ENCODE measurements at places on chromosomes 4 and X.

- H3K4me3 ChIP-seq = no peak overlapping the region
- H3K4me1 ChIP-seq = no peaks in the 10 kb centered on the region
- no peak overlapping the region for H3K27ac ChIP-seq
- H3K36me3 ChIP-seq = peaks cover 54% of the 10 kb centered on the region
- H3K27me3 ChIP-seq = no peaks in the 10 kb centered on the region
Observed at GRCh38 chrX:340121-340520, 21.5 kb upstream of the GTPBP6 start.

DNA sequence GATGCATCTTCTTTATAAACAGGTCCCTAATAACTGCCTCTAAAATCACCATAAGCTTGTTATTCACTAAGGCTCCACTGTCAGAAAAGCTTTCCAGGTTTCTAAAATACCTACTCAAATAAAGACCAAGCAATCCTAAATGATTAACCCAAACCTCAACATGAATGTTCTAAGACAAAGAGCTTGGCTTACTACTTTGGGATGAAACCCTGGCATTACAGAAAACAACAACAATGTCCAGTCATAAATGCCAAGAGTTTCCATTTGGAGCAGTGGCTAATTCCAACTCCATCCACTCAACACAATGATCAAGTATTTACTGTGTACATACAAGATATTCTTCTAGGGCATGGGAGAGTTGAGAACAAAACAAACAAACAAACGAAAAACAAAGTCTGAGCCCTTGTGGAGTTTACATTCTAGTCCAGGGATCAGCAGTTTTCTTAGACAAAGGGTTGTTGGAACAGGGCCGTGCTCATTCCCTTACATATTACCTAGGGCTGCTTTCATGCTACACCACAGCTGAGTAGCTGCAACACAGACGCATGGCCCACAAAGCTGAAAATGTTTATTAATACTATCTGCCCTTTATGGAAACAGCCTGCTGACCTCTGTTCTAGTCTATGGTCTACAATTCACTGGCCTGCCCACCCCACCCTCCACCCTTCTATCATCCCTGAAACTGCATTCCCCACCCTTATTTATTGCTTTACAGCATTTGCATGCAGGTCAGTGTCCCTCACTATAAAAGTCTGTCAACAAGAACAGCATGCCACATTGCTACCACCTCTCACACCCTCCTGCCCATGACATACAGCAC, 23.7 kb downstream of the ABCG2 start:
- H3K36me3 ChIP-seq = no peaks in the 10 kb centered on the region
- no peaks in the 10 kb centered on the region for H3K27me3 ChIP-seq
- H3K4me3 ChIP-seq = no peak overlapping the region
- no peak overlapping the region for H3K27ac ChIP-seq
- no peak for DNase-seq
- peaks cover 6% of the 10 kb centered on the region for H3K4me1 ChIP-seq

GRCh38 chr4:8267077-8267476, 2.5 kb upstream of the HTRA3 start:
- DNase-seq = peak; percentile 68
- peaks cover 33% of the 10 kb centered on the region for H3K4me1 ChIP-seq
- H3K36me3 ChIP-seq = no peaks in the 10 kb centered on the region
- peak overlapping the region; percentile 69 for H3K27ac ChIP-seq
- no peak overlapping the region for H3K4me3 ChIP-seq

DNA sequence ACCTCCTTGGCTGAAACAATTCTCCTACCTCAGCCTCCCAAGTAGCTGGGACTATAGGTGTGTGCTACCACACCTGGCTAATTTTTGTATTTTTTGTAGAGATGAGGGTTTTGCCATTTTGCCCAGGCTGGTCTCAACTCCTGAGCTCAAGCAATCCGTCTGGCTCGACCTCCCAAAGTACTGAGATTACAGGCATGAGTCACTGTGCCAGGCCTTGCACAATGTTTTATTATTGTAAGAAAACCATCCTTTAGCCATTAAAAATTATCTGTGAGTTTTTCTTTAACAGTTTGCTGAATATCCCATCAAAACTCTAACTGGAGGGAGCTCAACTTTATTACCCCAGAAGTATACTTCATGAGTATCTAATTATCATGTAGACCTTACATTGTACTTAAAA, 900.3 kb downstream of the PCDH7 start:
- DNase-seq = no peak
- no peaks in the 10 kb centered on the region for H3K27me3 ChIP-seq
- H3K4me3 ChIP-seq = no peak overlapping the region
- peaks cover 10% of the 10 kb centered on the region for H3K4me1 ChIP-seq

GRCh38 chr4:32789026-32789608, 2068.9 kb downstream of the PCDH7 start:
- H3K4me1 ChIP-seq = peaks cover 5% of the 10 kb centered on the region
- no peaks in the 10 kb centered on the region for H3K27me3 ChIP-seq
- H3K36me3 ChIP-seq = no peaks in the 10 kb centered on the region

DNA sequence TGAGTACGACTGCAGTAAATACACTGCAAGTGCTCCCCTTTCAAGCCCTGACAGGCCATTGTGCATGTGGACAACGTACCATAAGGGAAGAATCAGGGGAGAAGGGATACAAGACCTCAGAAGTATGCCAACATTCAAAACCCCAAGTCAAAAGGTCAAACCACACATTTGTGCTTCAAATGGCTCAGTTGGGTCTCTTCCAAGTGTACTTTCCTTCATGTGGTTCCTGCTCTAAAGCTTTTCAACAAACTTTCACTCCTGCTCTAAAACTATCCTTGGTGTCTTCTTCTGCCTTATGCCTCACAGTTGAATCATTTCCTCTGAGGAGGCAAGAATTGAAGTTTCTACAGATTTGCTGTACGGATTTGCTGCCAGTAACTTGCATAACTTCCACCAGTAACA, 305.7 kb upstream of the SLIT2 start:
- H3K4me3 ChIP-seq = no peak overlapping the region
- no peaks in the 10 kb centered on the region for H3K27me3 ChIP-seq
- H3K4me1 ChIP-seq = no peaks in the 10 kb centered on the region
- H3K36me3 ChIP-seq = no peaks in the 10 kb centered on the region
- DNase-seq = no peak
- no peak overlapping the region for H3K27ac ChIP-seq

- peaks cover 11% of the 10 kb centered on the region for H3K27me3 ChIP-seq
- no peak for DNase-seq
- H3K27ac ChIP-seq = peak overlapping the region; percentile 69
- H3K36me3 ChIP-seq = no peaks in the 10 kb centered on the region
- peaks cover 68% of the 10 kb centered on the region for H3K4me1 ChIP-seq
Observed at GRCh38 chr4:118353534-118354030, 779 bp upstream of the PRSS12 start.

DNA sequence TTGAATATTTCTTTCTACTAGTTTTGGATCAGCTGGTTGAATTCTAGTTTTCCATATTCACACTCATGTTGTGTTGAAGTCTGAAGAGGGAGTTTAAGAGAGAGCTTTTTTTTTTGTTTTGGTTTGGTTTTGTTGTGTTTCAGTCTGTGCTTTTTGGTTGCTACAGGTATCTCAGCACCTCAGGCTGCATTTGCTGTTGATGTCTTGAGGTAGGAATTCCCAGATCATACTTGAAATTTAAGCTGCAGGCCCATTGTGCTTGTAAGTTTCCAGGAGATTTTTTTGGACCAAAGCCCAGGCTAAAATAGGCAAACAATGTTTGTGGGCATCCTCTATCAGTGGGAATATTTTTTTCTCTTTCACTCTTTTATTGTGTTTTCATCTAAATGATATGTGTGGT, 190.2 kb upstream of the AGA start:
- no peak for DNase-seq
- no peaks in the 10 kb centered on the region for H3K27me3 ChIP-seq
- no peaks in the 10 kb centered on the region for H3K4me1 ChIP-seq
- no peak overlapping the region for H3K4me3 ChIP-seq
- no peak overlapping the region for H3K27ac ChIP-seq
- H3K36me3 ChIP-seq = no peaks in the 10 kb centered on the region

DNA sequence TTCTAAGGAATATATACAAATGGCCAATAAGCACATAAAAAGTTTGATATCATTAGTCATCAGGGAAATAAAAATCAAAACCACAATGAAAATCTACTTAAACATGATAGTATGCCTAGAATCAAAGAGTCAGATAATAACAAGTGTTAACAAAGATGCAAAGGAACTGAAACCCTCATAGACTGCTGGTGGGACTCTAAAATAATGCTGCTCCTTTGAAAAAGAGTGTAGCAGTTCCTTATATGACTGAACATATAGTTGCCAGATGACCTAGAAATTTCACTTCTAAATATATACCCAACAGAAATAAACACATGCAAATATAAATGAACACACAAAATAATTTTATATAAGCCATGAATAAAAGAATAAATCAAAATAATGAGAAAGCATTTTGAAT, 205.1 kb upstream of the CTSO start:
- DNase-seq = no peak
- no peaks in the 10 kb centered on the region for H3K4me1 ChIP-seq
- no peak overlapping the region for H3K4me3 ChIP-seq
- no peaks in the 10 kb centered on the region for H3K36me3 ChIP-seq
- H3K27me3 ChIP-seq = no peaks in the 10 kb centered on the region

GRCh38 chr4:140046543-140046942, 107.4 kb downstream of the MAML3 start:
- H3K27me3 ChIP-seq = no peaks in the 10 kb centered on the region
- no peak for DNase-seq
- H3K36me3 ChIP-seq = no peaks in the 10 kb centered on the region

DNA sequence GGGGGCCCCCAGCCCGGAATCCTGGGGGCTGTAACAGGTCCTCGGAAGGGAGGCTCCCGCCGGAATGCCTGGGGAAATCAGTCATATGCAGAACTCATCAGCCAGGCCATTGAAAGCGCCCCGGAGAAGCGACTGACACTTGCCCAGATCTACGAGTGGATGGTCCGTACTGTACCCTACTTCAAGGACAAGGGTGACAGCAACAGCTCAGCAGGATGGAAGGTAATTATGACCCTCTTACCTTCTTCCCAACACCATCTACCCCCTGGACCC, 1.0 kb downstream of the FOXO4 start:
- no peak for DNase-seq
- no peaks in the 10 kb centered on the region for H3K36me3 ChIP-seq
- H3K4me1 ChIP-seq = peaks cover 29% of the 10 kb centered on the region
- peak overlapping the region; percentile 83 for H3K4me3 ChIP-seq

DNA sequence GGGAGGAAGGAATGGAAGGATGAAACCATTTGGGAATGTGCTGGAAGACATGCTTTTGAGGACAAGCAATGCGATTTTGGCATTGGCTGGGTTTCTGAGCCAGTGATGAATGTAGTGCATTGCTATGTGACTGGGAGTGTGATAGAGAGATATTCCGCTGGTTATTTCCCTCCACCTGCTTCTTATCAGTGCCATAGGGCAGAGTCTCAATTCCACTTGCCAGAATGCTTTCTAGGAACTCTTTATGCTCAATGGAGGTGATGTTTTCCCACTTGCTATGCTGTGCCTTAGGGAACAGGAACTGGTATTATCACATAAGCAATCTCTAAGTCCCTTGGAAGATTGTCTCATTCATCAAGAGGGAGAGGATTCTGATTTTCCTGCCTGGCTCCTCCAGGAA, 28.0 kb downstream of the TBL1X start:
- H3K36me3 ChIP-seq = peaks cover 6% of the 10 kb centered on the region
- H3K4me1 ChIP-seq = peaks cover 30% of the 10 kb centered on the region
- no peak overlapping the region for H3K27ac ChIP-seq
- DNase-seq = no peak

DNA sequence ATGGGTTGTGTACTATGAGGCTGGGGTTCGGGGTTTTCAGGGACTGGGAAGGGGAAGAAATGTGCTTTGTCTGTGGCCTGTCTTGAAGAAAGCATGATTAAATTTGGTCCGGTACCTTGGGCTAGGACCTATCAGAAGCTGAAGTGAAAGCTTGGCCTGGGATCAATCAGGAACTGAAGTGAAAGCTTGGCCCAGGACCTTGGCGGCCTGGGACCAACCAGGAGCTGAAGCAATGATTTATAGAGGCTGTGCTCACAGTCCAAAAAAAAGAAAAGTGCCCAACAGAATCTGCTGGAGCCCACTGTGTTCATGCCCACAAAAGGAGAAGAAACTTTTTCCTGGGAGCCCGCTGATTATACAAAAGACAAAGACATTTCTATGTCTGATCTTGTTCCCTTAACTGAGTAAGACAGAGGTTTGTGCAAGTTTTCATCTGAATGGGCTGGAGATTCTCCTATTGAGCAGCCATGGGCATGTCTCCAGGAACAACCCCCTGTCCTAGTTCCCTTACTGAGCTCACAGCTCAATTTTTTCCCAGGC, 1427.9 kb downstream of the FAM133A start:
- no peaks in the 10 kb centered on the region for H3K27me3 ChIP-seq
- H3K27ac ChIP-seq = no peak overlapping the region
- no peaks in the 10 kb centered on the region for H3K36me3 ChIP-seq
- no peaks in the 10 kb centered on the region for H3K4me1 ChIP-seq
- DNase-seq = no peak

DNA sequence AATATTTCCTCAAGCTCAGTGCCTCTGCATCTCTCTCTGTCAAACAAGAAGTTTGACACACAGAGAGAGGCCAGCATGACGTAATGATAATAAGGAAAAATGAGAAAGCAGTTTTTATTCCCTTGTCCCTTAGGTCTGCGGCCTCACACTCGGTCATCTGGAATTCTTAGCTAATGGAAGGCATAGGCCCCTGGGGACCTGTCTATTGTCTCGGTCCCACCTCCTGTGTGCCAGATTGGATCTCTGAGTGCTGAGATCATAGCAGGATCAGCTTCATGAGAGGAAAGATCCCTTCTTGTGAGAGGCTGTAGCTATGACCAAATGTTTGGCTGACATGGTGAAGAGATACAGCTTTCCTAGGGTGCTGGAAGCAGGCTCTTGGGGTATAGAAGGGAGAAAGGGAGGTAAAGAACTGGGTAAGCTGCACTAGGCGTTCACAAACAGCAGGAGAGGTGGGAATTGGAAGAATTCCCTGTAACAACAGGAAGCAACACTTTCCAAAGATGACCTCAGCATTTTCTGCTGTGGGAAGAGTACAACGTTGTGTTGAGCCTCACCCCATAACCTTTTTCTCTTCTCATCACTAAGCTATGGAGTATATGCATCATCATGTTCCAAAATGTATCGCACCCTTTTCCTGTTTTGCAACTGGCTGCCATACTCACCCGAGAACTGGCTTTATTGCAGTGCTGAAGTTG, 20.2 kb downstream of the TMEM31 start:
- H3K4me1 ChIP-seq = peaks cover 9% of the 10 kb centered on the region
- no peak overlapping the region for H3K4me3 ChIP-seq
- DNase-seq = no peak
- H3K27me3 ChIP-seq = peaks cover 9% of the 10 kb centered on the region
- no peaks in the 10 kb centered on the region for H3K36me3 ChIP-seq
- H3K27ac ChIP-seq = peak overlapping the region; percentile 23

GRCh38 chr4:154634058-154634457, 21.6 kb upstream of the FGG start:
- H3K36me3 ChIP-seq = peaks cover 6% of the 10 kb centered on the region
- no peak overlapping the region for H3K4me3 ChIP-seq
- no peak for DNase-seq

GRCh38 chrX:72121383-72121782, 10.3 kb downstream of the RTL5 start:
- no peak overlapping the region for H3K4me3 ChIP-seq

GRCh38 chr4:1948892-1949436, 59.8 kb downstream of the NELFA start:
- no peak overlapping the region for H3K27ac ChIP-seq
- peaks cover 5% of the 10 kb centered on the region for H3K36me3 ChIP-seq
- H3K4me3 ChIP-seq = no peak overlapping the region
- DNase-seq = no peak
